Activated B cell treated with CpG ODN at 0.5 μM for 24 hours (primary cell): ENCODE measurements at places on chromosomes 3 and 15.

DNA sequence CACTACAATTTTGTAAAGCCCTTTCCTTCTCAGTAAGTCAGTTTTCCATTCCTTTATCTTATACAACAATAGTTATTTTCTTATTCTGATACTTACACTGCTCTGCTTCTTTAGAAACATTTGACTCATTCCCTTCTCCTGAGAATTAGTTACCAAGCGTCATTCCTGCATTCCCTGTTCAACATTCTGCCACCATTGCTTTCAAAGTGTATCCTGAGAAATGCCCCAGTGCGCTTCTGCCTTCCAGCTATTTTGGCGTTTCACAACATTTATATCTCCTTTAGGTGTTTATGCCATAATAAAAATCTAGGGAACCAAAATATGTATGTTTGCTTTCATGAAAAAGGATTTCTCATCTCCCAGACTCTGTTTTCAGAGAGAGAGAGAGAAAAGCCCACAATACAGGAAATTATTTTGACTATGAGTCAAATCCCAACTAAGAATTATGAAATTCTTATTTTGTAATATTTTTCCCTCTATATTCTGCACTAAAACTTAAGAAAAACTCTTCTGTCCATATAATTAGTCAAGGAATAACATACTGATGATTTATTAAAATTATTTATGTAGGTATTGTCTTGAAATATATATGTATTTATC lies 118.2 kb upstream of the RAP2B start:
- no peak for DNase-seq

DNA sequence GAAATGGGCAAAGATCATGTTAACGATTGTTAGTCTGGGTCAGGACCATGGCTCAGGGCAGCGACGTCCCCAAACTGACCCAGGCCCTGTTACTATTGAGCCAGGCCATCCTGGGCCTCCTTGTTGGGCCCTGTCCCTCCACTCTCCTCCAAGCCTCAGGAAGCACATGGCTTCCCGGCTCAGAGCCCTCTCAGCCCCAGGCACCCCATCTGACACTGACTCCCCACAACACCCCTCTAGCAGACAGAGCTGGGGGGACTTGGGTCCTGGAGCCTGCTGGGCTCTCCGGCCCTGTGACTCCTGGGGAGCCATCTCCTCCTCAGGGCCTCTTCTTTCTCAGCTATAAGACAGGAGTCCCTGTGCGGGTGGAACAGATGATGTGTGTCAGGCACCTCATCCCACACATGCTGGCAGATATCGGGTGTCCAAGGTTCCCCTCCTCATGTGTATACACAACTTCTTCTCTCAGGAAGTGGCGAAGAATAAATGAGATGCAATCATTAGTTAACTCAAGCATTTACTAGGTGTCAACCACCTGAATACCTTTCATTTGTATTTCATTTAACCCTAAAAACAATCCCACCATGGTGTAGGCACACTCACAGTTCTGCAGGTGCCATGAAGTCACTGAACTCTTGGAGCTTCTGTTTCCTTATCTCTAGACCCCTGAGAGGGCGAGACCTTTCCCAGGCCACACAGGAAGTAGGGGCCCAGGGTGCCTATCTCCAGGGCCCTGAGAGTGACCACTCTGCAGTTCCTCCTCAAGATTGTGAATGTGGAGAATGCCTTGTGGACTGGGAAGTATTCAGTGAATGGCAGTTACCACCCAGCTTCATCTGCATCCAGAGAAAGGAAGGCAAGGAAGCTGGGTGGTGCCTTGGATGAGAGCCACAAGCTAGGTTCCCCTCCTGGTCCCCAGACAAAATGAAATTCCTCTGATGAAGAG lies 282.5 kb upstream of the TLE3 start:
- no peak for DNase-seq

- no peak for DNase-seq
Measured at GRCh38 chr15:70439304-70439877, 324.0 kb downstream of the UACA start.

GRCh38 chr3:36025232-36025631 lies 355.1 kb upstream of the STAC start:
- no peak for DNase-seq

DNA sequence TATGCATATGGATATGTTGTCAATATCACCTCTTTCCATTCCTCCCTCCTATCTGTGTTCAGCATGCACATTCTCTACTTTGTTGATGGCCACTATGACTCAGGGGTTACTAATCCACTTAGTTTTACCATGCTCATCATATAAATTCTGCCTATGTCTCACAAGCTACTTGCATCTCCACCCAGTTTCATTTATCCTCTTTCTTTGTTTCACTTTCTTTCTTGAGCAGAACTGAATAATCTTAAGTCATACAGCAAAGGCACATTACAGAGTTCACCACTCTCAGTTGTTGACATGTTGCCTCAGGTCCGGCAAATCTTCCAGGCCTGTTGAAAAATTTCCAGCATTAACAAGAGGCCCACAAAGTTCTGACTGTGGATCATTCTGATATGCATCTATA lies 71.5 kb downstream of the SSR3 start:
- DNase-seq = no peak

DNA sequence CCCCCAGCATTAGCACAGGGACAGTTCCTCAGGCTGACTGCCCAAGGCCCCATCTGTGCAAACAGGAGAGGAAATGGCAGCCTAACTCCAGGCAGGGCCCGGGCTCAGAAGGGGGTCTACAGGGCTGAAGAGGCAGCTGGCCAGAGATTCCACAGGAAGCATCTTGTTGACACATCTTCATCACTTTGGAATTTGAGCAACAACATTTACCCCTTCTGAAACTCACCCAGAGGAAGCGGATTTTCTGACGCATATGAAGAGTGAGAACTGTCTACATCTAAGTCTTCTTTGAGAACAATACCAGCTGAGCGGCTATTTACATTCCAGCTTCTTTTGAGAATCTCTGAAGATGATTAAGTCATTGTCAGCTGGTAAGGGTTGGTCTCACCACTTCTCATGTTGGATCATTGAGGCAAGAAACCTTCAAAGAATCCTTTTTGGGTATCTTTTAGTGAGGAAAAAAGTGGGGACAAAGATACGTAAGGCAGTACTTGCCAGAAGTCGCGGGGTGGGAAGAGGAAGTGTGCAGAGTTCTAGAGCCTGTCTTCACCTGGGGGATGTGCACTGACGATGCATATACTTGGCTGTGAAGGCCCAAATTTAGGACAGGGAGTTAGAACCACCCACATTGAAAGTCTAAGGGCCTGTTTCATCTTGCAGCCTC lies 25.4 kb upstream of the SRP14 start:
- DNase-seq = no peak

DNA sequence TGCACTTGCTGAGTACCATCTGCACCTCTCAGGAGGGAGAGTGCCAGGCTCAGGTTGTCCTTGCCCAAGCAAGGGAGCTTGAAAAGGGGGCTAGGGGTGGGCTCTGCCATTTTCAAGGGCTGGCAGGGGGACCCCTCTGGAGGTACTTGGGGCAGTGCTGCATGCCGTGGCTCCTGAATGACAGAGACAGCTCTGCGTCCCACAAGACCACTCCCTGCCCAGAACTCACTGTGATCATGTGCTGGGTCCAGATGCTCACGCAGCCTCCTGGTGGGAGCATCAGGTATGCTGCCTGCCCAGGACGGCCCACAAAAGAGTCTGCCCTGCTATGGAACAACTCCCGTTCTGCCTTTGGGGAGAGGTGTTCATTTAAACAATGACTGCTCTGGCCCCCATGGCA lies 165.2 kb downstream of the GOLGA6L4 start:
- no peak for DNase-seq

- no peak for DNase-seq
Measured at GRCh38 chr3:141570068-141570467, 83.2 kb downstream of the RASA2 start.

GRCh38 chr3:45682311-45682710 lies 6.9 kb upstream of the SACM1L start:
- no peak for DNase-seq

GRCh38 chr3:195892105-195893043 lies 16.0 kb downstream of the TNK2 start:
- no peak for DNase-seq

- DNase-seq = no peak
Measured at GRCh38 chr3:42803414-42804105, 730 bp downstream of the HIGD1A start.

DNA sequence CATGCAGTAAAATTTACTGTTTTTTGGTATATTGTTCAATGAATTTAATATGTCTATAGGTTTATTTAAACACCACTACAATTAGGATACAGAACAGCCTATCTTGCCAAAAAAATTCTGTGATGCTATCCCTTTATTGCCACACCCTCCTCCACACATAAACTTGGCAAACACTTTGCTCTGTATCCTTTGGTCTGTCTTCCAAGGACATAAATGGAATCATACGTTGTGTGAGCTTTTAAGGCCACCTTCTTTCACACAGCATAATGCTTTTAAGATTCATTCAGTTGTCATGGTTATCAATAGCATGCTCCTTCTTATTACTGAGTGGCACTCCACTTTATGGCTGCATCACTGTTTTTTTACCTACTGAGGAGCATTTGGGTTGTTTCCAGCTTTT lies 71.5 kb downstream of the CERS3 start:
- no peak for DNase-seq

- no peak for DNase-seq
Measured at GRCh38 chr3:178676077-178676476, 139.8 kb downstream of the KCNMB2 start.

- DNase-seq = no peak
Measured at GRCh38 chr3:157136647-157137387, 23.1 kb downstream of the CCNL1 start.

DNA sequence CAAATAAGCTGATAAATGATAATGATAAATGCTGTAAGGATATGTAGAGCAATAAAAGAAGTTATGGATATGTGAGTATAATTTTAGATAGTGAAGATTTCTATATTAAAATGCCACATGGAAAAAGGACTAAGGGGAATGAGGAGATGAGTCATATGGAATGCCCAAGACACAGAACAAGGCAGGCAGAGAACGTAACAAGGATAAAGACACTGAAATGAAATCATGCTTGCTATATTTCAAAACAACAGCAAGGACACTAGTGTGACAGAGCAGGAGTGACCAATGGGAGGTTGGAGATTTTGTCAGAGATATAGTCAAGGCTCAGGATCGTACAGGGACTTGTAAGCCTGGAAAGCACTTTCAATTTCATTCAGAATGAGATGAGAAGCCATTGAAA lies 621.5 kb upstream of the SEMA6D start:
- no peak for DNase-seq

DNA sequence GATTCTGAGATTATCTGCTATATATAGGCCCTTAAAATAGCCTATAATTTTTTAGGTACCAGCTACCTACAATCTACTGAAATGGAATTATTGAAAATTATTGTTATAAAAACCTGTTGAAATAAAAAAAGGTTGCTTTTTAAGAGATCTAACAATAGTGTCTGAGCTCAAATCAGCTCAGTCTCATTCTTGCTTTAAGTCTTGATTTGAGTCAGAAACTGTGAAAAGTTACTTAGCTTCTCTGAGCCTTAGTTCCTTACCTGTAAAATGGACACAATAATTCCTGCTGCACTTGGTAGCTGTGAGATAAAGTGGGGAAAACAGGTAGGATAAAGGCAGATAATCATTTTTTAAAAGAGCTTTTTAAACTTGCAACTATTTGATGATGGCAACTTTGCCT lies 118.8 kb upstream of the UBE2E2 start:
- no peak for DNase-seq

- no peak for DNase-seq
Measured at GRCh38 chr3:125185805-125186204, 26.7 kb downstream of the SLC12A8 start.

DNA sequence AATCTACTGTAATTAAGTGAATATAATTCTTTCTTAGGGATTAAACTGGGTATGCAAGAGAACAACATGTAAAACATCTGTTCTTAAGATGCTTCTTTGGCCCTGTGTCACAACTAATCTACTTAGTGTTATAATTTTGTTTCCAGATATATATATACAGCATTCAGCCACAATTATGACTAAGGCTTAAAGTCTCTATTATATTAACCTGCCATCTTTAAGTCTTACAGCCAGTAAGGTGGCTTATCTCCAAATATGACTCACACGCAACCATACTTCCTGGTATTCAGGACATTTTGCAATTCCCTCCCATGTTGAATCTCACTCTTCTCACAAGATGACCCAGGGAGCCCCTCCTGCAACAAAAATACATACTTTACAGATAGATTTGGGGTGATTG lies 6.6 kb upstream of the KBTBD8 start:
- no peak for DNase-seq

GRCh38 chr15:34608517-34608916 lies 25.1 kb upstream of the GOLGA8B start:
- DNase-seq = no peak

GRCh38 chr3:124602980-124603627 lies 127.1 kb upstream of the UMPS start:
- no peak for DNase-seq

- no peak for DNase-seq
Measured at GRCh38 chr3:55061720-55062034, 133.8 kb upstream of the LRTM1 start.

DNA sequence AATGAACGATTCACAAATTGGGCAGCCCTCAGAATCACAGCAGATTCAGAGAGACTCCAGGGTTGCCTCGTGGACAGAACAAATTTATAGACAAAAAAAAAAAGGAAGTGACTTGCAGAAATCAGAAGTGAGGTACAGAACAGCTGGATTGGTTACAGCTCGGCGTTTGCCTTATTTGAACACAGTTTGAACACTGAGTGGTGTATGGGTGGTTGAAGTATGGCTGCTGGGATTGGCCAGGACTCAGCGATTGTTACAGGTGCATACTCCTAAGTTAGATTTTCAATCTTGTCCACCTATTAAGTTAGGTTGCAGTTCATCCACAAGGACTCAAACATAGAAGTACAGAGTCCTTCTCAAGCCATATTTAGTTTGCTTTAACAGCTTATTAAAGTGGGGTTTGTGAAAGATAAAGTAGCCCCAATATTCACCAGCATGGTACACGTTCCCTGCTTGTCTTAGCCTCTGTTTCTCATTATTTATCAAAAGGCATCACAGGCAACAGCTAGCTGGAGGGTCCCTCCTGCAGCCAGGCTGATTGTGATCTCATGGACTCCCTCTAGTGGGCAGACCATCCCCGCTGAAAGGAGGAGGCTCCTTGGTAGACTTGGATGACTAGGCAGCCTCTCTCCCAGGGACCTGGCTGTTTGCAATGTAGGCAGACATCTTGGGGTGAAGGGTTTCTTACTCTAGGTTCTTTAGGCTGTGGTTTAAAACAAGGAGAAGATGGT lies 17.6 kb upstream of the ALDH1L1 start:
- DNase-seq = no peak

GRCh38 chr15:98233873-98234272 lies 273.4 kb downstream of the ARRDC4 start:
- no peak for DNase-seq

DNA sequence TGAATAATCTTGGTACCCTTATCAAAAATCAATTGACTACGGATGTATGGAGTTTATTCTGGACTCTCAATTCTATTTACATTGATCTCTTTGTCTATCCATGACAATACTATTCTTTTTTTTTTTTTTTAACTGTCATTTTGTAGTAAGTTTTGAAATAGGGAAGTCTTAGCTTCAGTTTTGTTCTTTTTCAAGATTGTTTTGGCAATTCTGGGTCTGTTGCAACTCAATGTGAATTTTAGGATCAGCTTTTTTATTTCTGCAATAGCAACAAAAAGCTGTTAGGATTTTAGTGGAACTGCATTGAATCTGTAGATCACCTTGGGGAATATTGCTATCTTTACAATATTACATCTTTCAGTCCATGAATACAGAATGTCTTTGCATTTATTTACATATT lies 21.4 kb downstream of the BTLA start:
- DNase-seq = no peak

GRCh38 chr3:64352639-64352992 lies 127.3 kb upstream of the PRICKLE2 start:
- no peak for DNase-seq

- no peak for DNase-seq
Measured at GRCh38 chr15:96309143-96309660, 21.3 kb upstream of the NR2F2 start.
